ENCODE measurements at places on chromosomes 11 and 22.

GRCh38 chr11:48669146-48669545 is 180.6 kb downstream of the OR4A47 start:
- no peak for DNase-seq

- DNase-seq, result no peak
These were observed at the start of gene OR51B2 for GRCh38 chr11:5324197-5324596. Gene OR51B2, minus strand, starts transcription at chr11:5324297. Its CDS starts 0 bp downstream, at chr11:5324297.

GRCh38 chr11:133541021-133541719 is 8.9 kb upstream of the OPCML start:
- DNase-seq, result no peak

DNA sequence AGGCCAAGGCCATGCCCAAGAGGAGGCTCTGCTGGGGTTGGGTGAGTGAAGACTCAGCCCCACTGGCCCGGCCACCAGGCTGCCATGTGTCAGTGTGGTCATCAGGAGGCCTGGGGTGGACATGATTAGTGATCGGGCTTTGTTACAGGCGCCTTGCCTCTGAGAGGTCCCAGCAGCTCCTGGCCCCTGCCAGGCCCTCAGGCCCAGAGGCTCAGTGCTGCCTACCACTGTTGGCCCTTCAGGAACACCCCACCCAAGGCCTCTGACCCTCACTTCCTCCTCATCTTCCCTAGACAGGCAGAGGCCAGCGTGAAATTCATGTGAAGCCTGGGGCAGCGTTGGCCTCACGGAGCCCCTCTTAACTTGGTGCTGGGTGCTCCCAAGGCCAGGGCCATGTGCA is 2.2 kb downstream of the MRPL23 start:
- DNase-seq, result no peak

DNA sequence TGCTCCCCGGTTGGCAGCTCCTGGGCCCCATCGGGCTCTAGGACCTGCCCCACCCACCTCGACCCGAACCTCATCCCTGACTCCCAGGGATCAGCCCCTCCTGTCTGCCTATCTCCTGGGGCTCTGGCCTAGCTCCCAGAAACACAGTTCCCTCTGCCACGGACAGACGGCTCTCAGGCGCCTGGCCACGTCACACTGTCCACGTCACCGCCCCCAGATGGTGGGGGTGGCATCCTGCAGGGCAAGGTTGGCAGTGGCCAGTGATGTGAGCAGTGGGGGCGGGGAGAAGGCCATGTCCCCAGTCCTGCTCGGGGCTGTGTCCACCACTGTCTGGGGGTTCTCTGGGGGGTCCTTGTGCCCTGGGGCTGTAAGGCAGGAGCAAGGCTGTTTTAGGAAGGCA is 29.2 kb downstream of the SYT7 start:
- DNase-seq, result no peak

DNA sequence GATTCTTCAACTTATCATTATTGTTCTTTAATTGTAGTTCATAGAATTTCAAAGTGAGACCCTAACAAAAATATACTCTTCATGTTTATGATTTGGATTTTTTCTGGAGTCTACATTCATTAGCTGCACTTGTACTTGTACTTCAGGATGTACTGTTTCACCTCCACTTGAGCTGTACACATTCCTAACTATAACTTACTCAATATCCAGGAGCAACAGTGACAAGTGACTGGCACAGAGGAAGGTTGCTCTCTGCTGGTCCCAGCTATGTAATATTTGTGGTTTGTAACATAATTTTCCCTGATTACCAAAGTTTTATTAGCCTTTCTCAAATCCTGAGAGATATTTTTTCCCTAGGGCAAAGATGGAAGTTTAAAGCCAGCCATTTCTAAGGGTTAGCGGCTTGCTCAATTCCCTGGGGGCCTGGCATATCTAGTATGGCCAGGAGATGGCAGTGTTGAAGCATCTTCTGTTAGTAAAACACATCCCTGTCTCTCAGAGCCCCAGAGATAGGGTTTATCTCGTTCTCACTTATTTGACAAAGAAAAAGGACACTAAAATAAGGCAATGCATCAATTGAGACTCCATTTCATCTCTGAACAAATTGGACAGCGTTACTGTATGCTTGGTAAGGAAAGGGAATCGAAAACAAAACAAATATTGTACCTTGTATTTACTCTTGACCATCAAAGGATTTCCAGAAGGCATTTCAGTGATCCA is 14.2 kb downstream of the OR52A5 start:
- DNase-seq, result no peak

DNA sequence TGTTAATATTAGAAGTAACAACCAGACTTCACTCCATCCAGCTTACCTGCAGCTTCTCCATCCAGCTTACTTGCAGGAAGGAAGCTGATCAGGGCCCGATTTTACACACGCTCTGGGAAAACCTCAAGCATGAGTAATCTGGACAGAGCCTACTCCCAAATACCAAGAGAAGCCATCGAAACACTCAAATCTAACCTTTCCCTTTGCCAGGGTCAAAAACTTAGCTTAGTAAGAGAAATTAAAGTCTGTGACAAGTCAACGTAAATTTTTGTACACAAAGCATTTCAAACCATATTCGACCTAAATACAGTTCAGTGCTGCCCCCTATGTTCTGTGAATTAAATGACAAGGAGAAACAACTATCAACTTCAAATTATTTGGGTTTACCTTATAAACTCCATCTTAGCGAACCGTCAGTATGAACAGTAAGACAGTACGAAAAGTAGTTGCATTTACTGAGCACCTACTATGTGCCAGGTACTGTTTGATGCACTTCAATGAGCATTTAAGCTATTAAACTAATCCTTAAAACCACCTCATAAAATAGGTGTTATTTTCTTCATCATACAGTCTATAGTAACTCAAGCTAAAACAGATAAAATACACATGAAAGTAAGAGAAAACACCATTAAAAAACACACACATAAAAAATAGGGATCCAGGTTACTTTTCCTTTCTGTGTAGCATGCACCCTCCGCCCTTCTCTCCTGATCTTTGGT is 36.9 kb downstream of the ARFGAP3 start:
- no peak for DNase-seq

DNA sequence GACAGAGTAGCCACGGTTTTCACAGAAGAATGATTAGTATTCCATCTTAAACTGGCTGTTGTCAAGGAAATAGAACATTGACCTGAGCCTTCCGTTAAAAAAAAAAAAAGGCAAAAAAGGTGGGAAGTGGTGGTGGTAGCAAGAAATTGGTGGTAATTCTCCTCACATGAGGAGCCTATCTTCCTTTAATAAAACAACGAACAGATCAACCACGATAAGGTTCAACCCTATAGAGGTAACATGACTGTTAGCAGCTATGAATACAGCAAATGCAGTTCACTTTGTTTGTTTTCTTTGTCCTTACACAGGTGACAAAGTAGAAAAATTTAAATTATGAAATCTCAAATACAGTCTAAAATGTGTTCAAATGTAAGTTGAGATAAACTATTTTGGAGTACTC is 181.6 kb downstream of the TTC28 start:
- DNase-seq, result no peak

- no peak for DNase-seq
These were observed 154.1 kb downstream of the COMMD9 start for GRCh38 chr11:36135076-36135475.

DNA sequence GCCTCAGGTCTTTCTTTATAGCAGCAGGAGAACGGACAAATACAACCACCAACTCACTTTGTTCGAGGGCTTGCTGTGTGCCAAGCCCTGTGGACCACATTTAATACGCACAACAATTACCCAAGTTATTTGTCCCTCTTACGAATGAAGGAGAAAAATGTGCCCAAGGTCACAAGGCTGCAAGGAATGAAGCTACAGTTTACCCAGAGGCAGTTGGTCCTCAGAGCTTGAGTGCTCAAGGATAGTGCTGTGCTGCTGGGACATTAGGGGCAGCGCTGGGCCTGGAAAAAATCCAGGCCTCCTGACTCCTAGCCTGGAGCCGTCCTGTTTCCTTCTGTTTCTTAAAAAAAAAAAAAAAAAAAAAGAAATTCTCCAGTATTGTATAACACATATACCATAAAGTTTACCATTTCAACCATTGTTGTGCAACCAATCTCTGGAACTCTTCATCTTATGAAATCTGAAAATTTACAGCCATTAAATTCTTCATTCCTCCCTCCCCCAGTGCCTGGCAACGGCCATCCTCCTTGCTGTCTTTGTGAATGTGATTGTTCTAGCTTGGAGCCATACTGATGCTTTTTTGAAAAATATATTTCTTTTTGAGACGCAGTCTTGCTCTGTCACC is 1.0 kb upstream of the C11orf86 start:
- DNase-seq, result no peak

DNA sequence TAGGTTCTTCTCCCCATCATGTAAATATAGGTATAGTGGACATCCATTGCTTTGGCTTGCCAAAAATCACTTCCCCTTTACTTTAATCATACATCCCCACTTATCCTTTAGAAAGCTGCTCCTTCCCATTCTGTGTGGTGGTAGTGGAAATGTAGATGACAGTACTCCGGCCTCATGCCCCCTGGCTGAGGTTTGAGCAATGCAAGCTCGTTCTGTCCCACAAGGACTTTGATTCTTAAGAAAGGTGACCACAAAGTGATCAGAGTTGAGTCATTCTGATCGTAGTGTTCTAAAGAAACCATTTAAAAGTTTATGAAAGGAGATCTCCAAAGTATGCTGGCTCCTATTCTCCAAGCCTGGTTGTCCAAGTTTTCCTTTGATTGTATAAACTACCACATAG is 10.9 kb downstream of the TUG1 start:
- no peak for DNase-seq

GRCh38 chr22:23856721-23857605 is 712 bp upstream of the SLC2A11 start:
- no peak for DNase-seq

DNA sequence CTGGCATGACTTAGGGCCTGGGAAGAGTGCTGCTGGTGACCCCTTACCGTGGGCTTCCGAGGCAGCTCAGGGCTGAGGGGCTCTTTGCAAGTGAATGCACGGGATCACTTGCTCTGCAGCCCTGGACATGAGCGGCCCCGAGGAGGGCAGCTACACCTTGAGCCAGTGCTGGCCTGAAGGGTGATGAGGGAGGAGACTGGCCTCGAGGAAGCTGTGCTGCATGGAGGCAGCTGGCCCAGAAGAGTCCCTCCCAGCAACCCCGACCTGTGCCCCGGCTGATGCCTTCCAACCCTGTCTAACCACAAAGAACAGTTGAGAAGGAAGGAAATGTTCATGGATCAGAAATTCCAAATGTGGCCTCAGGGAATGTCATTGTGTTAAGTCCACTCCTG is 45.2 kb downstream of the TBX1 start:
- DNase-seq, result no peak

DNA sequence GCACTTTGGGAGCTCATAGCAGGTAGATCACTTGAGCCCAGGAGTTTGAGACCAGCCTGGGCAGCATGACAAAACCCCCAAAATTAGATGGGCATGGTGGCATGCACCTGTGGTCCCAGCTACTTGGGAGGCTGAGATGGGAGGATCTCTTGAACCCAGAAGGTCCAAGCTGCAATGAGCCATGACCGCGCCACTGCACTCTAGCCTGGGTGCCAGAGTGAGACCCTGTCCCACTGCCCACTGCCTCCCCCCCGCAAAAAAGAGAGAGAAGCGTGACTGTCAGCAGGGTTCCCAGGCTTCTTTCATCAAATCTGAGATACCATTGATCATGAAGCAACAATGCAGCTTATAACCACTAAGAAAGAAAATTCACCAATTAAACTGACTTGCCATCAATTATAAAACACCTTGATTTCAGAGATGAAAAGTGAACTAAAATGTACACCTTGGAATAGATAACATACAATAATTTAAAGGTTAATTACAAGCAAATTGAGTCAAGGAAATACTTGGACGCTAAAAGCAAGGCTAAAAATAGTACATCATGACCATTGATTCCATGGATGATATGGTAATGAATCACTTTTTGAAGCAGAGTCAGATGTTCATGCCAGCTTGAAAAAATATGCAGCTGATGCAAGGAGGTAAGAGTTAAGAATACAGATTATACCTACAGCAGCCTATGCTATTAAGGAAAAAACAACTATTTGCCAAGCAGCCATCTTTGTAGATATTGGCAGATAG is 90.8 kb upstream of the ALKBH3 start:
- no peak for DNase-seq

DNA sequence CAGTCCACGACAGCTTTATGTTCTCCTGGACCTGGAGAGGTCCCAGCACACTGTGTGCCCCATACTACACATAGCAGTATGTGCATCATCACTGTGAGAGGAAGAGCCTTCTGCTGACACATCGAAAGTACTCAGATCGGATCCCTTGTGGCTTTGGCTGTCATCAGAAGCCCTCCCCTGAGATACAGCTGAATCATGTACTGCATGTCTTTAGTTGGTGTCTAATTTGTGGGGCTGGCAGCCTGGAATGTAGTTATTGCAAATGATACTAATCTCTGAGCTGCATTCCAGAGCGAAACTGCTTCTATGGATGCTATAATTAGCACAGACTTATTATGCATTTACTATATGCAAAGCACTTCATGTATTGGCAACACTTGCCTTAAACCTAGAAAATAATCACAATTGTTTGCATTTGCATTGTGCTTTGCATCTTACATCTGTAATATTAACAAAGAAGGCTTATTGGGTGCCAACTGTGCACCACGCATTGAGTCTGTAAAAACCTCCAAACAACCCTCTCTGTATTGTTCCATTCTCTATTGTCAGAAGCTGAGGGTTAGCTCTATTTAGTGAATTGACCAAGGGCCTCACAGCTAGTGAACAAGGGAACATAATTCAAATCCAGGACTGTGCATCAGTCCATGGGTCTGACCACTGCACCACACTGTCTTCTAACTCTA is 89.2 kb upstream of the CRTAM start:
- no peak for DNase-seq

DNA sequence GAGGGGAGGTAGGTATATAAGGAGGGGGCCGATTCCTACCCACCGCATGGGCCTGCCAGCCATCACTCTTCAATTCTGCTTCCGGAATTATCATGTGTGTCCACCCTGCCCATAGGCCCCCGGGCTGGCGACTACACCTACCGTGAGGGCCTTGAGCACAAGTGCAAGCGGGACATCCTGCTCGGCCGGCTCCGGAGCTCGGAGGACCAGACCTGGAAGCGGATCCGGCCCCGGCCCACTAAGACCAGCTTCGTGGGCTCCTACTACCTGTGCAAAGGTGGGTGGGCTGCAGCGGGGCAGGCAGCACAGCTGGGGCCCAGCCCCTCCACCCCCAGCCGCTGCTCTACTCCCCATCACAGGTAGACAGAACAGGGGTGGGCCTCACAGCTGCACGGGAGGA is 38.4 kb upstream of the TEF start:
- no peak for DNase-seq

DNA sequence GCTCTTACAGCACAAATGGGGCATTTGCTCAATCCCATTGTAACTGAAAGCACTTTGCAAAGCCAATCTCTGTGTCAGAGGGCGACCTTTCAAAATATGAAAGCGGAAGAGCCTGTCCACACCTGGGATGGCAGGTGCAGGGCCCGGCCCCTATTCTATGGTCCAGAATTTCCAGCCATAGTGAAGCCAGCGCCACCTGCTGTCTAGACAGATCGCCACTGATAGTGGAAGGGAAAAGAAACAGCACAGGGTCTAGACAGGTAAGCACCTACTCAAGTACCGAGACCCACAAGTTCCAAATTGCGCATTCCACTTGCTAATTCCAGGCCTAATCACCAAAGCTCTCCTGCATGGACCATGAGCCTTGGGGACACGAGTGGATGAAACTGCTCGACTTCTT is 141.4 kb downstream of the NTM start:
- no peak for DNase-seq

GRCh38 chr11:18768472-18768901 is 23.1 kb downstream of the PTPN5 start:
- DNase-seq, result no peak

Measured in activated naive CD4-positive, alpha-beta T cell (primary cell).